ENCODE measurements at places on chromosomes 7 and 10.

DNA sequence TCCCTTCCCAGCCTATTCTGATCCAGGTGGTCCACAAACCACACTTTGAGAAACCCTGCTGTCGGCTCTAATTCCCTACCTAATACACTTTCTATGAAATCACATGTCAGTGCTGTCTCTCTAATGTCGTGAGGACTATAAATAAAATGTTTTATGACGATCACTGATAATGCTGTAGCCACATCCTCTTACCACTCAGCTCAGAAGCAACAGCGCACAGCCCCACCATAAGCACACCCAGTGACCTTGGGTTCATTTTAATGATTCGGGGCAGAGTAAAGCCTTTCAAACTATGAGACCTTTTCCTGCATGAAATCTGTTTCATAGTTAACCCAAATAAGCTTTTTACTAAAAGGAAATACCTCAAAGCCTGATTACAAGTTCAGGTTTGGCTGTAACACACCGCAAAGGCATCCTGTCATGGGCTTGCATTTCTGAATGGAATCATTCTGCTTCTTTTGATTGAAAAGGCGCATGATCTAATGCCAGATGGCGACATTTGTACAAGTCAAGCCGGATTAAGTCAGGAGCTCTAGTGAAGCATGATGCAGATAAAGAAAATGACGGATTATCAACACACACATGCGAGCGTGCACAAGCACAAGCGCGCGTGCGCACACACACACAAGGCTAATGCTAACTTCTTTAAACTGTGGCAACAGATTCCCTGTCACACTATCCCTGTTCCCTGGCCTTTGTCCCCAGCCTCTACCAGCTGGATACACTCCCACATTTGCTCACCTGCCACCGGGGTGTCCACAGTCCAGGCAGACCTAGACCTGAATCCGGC, 180.5 kb upstream of the PDE1C start:
- no peak for DNase-seq

- DNase-seq, result peak; percentile 80
Observed at GRCh38 chr7:76333511-76334101, 25.2 kb downstream of the YWHAG start.

GRCh38 chr7:141785706-141786552, 4.1 kb upstream of the TAS2R5 start:
- no peak for DNase-seq

DNA sequence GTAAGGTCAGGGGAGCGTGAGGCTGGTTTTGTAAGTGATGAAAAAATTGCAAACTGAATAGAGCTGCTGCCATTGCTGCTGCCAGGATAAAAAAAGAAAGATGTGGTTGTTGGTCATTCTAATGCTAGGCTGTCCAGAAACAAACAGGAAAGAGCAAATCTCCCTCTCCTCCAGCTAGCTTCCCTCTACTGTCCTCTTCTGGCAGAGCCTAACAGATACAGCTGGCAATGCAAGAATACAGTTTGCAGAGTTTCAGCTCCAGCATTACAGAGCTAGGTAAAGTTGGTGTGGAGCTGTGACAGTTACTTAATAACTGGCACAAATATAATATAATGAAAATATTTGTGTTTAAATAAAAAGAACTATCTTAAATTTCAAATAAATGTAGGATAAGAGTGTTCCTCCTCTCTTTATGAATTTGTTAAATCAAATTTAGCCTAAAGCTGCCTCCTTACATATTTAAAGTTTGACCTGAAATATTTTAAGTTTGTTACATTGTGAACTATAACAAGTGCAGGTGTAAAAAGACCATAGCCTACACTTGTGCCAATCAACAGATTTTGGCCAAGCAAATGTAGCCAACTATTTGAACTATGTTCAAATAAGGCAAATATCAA, 407.7 kb downstream of the SH2D4B start:
- DNase-seq, result no peak

GRCh38 chr10:100528921-100529474, 673 bp downstream of the NDUFB8 start:
- DNase-seq, result no peak

GRCh38 chr10:68049289-68050078, 25.6 kb downstream of the HERC4 start:
- DNase-seq, result no peak

DNA sequence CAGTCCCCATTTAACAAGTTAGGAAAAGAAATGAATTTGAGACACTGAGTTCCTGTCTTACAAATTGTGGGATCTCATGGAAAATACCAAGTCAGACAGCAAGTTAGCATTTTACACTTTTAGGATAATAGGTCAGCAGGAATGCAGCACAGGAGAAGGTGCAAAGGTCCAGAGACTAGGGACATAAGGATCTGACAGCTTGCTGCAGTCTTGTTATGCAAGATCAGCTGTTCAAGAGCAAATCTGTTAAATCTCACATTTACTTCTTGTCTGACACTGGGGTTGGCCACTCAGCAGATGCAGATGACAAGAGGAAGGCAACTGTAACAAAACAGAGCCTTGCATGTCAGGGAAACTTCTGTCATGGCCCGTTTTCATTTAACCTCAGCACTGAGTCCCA, 239.6 kb downstream of the PHF14 start:
- DNase-seq, result no peak

DNA sequence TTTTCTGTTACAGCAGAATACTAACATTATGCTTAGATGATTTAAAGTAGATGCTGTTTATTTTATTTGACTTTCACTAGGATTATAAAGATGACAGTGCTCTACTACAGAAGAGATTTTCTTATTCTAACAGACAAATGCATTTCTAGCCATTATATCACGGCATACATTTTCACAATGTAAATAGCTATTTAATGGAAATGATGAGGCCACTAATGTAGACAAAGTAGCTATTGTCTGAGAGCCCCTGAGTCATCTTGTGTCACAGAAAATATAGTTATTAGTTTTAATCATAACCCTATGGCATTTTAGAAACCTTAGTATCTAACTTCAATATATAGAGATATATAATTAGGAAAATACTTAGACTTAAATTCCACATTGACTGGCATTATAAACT, 158.0 kb upstream of the AHR start:
- no peak for DNase-seq

- no peak for DNase-seq
Observed at GRCh38 chr10:132955479-132955878, 13.1 kb upstream of the CFAP46 start.

DNA sequence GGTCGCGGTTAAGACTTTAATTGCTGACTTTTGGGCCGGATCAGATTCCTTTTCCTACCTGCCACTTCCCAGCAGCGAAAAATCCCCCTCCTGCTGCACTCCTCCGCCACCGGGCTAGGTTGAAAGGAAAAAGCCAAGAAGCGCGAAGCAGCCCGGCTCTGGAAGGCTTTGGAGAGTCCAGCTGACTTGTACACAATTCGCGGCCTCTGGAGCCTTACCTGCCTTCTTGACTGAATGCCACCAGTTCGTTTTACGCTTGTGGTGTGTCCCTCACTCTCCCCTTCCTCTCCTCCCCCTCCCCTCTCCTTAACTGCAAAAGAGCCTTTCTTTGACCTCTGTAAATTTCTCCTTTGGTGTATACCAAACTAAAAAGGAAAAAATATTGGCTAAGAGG, 2.7 kb upstream of the FEZF1 start:
- DNase-seq, result no peak

- no peak for DNase-seq
Observed at GRCh38 chr7:31340603-31341002, at the start of gene NEUROD6. NEUROD6 (minus strand) TSS chr7:31340726; CDS start chr7:31339268, 1,458 bp downstream.

- no peak for DNase-seq
Observed at GRCh38 chr10:13340068-13340467, 8.0 kb downstream of the SEPHS1 start.

GRCh38 chr7:33192695-33193291, 63.4 kb downstream of the BBS9 start:
- DNase-seq, result no peak

DNA sequence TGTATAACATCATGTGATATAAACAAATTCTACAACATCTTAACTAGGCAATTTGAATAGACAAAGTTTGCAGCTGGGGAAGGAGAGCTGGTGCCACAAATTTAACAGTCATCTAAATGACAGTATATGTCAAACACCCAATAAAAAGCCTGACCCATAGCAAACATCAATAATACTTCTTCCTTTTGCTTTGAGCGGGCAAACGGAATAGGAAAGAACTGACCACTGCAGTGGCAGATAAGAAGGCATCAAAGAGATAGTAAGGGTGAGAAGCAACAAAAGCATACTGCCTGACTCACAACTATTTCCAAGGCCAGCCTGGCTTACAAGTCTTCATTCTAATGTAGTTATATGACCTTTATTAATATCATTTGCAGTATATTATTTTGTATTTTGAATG, 99.9 kb downstream of the LRRN3 start:
- no peak for DNase-seq

GRCh38 chr10:100232101-100232500, 2.7 kb upstream of the CHUK start:
- no peak for DNase-seq

DNA sequence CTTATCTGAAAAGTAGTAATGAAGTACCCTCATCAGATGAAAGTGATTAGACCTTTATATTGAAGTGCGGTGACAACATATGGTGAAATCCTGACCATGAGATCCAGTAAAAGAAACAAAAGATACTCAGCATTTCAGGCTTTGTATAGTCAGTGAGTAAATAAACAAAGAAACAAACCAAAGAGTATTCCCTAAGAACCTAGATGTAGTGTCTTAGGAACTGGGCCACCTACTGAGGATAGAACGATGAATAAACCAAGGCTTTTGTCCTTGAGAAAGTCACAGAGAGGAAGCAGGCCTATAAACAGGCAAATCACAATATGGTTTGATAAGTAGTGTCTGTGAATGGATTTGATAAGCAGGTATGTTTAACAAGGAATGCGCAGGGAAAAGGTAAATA, 46.2 kb downstream of the ZNF277 start:
- no peak for DNase-seq

- no peak for DNase-seq
Observed at GRCh38 chr7:105470846-105471245, 51.2 kb downstream of the PUS7 start.

- no peak for DNase-seq
Observed at GRCh38 chr7:32357535-32358277, 132.5 kb downstream of the LSM5 start.

DNA sequence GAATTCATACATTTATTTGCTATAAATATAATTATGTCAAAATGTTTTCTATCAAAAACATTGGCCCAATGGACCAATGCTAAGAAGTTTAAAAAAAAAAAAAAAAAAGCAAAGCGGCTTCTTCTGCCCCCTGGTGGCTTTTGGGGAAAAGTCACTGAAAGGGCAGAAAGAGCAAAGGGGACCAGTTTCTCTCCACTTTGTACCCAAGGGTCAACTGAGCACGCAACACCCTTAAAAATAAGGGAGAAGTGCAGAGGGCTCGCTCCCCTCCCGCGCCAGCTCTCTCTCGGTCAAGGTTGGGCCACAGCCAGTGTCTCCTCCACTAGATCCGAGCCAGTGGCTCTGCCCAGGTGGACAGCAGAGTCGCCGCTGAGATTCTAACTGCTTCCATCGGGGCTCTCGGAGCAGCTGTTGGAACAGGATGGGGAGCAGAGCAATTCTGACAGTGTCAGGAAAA, 136.4 kb upstream of the FGFR2 start:
- no peak for DNase-seq

DNA sequence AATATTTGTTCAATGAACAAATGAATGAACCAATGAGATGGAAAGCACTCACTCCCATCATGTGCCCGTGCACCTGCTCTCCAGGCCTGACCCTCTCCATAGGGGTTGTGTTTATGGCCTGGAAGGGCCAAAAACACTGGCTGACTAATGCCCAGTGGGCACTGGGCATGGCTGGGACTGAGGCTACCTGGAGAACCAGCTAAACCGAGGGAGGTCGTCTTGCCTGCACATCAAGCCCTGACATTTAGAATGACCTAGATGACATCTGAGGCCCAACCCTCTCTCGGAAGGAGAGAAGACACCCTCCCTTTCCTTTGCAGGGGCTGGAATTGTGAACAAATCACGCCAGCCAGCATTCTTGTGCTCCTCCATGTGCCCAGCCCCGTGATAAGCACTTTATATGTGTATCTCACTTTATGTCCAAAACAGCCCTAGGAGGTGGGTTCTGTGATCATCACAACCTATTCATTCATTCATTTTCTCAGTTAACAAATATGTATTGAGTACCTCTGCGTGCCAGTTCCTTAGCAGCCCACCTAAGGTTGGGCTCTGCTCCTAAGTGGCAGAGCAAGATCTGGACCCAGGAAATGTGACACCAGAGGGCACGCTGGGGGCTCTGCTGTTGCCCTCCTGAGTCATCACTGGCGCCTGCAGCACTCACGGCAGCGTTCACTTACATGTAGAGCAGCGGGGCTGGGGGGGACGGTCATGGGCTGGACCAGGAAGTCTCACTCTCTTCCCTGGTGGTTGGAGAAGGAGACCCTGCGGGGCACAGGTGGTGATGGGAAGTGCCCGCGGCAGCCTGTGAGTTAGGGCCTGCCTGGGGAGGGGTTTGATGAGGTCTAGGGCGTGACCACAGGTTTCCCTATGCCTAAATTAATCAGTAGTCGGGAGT, 52.0 kb downstream of the TSPAN15 start:
- no peak for DNase-seq

DNA sequence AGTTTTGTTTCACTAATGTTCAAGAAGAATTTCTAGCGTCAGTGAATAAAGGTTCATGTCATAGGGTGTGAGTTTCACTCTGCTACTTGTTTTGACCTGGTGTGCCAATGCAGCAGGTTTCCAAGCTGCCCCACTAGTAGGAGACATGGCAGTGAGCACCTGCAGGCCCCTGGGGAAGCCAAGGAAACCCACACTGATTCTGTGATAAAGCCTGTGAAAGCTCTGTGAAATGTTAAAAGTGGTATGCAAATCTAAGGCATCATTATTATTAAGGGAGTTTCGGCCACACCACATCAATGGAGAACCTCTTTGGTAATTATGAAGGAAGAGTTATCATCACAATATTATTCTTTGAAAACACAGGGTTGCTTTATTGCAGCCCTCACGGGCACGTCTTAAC, 46.4 kb downstream of the ABCB5 start:
- no peak for DNase-seq

GRCh38 chr10:91642831-91643692, 10.2 kb upstream of the PPP1R3C start:
- DNase-seq, result no peak

- DNase-seq, result no peak
Observed at GRCh38 chr7:122988333-122988732, 7.2 kb downstream of the TAS2R16 start.

GRCh38 chr7:34451923-34452322, 206.1 kb upstream of the NPSR1 start:
- no peak for DNase-seq

DNA sequence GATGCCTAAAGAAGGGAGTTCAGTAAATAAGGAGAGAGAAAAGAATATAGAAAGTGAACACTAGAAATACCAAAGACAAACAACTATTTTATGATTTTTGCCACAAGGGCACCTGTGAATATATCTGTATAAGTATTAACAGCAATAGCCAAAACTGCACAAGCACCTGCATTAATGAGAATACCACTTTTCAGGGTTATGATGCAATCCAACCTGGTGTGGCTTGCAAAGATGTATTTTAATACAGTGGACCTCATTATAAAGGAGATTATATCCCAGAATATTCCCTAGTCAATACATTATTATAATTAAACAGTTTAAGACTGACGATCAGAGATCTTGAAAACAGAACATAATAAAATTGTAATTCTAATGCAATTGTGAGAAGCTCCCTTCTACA, 4.0 kb downstream of the BRAF start:
- no peak for DNase-seq
